ENCODE measurements at places on chromosomes 1 and 21.

DNA sequence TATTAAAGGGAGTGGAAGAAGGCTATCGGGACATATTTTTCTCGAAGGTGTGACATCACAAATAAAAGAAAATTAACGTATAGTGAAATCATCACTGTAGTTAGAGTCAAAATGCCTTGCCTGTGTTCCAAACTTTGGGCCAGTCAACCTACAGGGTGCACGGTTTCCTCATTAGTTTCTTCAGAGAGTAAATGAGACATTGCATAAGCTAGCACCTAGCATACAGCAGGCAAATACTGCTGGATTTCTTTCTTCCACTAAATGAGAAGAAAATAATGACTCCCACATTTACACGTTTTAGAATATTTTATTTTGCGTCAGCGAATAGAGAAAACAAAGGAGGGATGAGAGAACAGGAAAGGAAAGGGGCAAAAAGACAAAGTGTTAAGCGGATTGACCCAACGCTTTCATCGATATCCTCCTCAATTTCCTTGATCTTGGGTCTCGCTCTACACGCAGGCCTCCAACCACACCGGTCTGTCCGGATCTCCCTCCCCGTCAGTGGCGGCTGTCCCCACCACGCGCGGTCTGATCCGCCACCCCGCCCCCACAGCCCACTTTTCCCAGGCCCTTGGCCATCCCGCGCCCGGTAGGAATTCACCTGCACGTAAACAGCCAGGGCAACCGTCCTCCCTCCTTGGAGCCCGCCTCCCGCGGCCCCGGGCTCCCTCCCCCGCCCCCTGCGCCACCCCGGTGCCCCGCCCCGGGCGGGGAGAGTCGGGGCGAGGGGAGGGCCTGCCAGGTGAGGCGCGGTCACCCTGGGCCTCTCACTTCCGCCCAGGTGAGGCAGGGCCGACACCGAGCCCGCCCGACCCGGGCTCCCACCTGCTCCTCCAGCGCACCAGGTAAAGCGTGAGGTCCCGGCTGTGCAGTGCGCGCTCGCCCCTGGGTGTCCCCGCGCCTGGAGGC, at the start of gene PATJ:
PATJ (plus strand) TSS at position 770 of the 909 bp plus-strand sequence. CDS start 20,413 bp downstream, outside the sequence.
- peak; percentile 65 for DNase-seq

DNA sequence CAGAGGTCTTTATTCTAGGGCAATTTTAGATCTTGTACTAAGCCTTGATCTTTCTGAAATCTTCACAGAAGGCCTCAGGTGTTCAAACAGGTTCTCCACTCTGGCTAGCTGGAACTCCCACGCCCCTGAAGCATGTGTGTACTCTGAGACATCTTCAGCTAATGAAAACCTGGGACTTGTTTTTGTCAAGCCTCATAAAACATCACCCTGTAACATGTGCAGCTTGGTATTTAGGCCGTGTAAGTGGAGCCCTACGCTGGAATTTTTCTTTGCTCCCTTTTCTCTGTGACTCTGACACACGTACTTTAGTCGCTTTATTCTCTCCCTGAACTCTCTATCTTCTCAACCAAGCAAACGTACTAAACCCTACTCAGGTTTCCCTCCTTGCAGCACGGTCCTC, 701.9 kb upstream of the ZP4 start:
- DNase-seq = no peak

DNA sequence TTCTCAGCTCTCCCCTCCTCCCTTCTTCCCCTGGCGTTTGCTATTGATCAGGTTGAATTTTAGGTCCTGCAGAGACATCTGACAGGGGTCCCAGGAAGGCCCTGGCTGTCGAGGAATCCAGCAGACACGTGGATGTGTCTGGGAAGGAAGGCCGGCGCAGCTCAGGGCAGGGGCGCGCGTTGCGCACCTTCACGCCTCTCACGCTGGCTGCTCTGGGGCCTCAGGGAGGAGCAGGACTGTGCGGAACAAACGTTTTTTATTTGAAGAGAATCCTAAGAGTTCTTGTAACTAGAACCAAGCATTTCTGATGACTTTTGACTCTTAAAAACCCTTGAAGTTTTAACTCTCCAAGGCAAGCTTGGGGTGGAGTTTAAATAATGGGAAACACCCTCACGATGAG, 54.2 kb downstream of the SLC37A1 start:
- no peak for DNase-seq

DNA sequence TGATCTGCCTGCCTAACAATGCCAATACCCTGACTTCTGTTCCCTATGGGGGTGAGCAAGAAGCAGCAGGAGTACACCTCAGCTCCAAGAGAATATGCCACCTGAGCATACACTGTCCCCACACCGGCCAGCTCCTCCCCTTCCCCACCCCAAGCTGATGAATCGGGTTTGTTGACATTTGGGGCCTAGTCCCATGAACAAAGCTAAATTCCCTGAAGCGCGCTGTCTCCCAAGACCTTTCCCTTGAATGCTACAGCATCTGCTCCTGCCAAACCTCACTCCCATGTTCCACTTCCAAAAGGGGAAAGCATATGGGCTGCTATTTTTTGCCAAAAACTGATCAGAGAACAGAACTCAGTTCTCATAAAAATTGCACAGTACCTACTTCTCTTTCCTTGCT, 220.4 kb upstream of the CAMK1G start:
- DNase-seq = no peak

DNA sequence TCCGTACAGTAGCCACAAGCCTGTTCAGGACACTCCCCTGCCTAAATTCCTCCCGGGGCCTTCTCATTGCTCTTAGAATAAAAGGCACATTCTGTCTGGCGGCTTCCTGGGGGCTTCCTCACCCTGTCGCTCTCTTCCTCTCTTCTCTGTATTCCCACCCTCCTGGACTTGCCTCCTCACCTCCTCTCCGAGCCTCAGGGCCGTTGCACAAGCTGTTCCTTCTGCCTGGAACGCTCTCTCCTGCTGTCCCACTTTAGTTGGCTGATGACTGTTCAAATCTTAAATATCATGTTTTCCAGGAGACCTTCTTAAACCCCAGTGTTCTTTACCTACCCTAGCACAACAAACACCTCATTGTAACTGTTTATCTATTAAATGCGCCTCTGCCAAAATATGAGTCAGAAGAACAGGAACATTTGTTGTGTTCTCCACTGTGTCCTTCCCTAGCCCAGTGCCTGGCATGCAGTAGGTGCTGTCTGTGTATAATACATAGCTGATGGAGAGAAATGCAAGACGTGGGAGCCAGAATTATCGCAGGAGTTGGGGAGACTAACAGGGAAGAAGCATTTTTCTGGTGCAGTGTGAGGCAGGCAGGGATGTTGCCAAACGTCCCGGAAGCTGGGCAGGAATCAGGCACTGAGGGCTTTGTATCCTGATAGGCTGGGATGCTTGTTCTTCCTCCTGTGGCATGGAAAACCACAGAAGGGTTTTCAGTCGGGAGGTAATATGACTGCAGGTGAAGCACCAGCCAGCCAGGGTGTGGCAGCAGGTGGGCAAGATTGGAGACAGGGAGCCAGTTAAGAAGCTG, 24.1 kb upstream of the THRAP3 start:
- no peak for DNase-seq

Data from HEK293T (cell line).